ENCODE measurements at places on chromosomes 2 and 18.
A peak's percentile ranks its signal among the peaks of the same experiment; 100 is the strongest.

GRCh38 chr2:88845772-88846661 lies 154.5 kb downstream of the RPIA start:
- no peak for DNase-seq

GRCh38 chr18:59570796-59571195 lies 126.4 kb downstream of the CCBE1 start:
- DNase-seq, result no peak

DNA sequence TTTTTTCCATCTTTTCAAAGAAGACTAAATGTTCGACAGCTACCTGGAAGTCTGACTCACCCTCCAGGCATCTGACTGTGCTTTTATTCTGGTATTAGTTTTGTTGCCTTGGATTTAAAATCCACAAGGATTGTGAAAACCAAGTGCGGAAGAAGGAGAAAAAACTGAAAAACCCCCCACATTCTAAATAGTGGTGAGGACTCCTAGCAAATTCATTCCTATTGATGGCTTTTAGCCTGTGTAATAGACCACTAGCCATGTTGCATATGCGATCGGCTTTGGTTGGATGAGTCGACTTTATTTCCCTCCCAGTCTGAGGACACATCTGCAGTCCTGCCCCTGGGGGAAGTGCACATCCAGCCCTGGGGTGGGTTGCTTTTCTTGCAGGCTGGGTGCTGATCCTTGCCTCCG lies 16.9 kb downstream of the LDLRAD4 start:
- DNase-seq, result no peak

- peak; percentile 30 for DNase-seq
Observed at GRCh38 chr2:71503837-71504236, 50.5 kb downstream of the DYSF start.

- DNase-seq, result no peak
Observed at GRCh38 chr2:11705063-11705462, 35.1 kb upstream of the NTSR2 start.

- DNase-seq, result peak; percentile 41
Observed at GRCh38 chr2:240959941-240960308, 38.5 kb upstream of the SNED1 start.

DNA sequence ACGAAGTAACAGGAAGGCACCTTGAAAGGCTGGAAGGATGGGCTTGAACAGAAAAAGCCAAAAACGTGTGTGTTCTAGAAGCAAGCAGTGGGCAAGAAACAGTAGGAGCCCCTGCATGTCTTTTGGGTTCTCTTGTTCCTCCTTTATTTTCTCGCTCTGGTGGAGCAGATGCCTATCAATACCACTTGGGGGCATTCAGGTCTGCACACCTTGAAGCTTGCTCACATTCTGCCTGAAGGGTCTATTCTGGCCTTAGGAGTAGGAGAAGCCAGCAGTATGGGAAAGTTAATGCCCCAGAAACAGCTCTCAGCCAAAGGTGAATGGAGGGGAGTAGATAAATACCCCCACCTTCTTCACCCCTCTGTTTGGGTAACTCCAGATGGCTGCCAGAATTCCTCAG lies 204.5 kb downstream of the TXNL1 start:
- no peak for DNase-seq

GRCh38 chr18:77053616-77054287 lies 78.8 kb downstream of the MBP start:
- no peak for DNase-seq

DNA sequence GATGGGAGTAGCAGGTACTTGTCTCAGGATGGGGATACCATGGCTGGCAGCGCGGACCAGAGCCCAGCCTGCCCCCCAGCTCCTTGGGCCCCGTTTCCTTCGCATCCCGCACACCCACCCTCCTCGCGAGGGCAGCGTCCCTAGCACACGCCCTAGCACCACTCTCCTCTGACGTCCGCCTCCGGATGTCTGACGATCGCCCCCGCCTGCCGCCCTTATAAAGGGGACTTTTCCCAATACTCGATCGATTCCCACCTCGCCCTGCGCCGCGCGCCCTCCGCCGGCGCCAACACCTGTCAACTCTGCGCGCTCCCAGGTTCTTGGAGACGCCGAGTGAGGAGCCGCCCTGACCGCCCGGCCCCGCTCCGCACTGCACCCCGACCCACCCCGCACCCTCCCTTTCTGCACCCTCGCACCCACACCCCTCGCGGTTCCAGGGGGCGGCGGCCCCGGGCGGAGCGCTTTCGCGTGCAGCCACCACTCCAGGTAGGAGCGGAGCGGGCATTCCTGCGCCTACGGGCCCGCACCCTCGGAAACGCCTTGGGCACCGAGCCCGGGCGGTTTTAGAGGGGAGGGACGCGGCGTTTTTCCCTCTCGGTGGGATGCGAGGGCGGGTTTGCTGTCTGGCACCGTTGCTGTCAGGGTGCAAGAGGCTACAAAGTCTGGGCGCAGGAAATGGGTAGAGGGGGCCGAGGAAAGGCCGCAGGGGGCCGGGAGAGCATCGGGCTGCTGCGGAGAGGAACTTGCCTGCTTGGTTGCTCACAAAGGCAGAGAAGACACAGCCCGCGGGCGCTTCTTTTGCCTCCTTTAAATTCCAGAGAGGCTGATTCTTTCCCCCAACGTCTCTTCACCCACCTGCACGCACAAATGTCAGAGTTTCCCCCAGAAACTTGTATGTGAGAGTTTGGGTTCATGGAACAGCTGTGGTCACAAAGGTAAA lies at the start of gene SLC5A7:
Gene SLC5A7, plus strand, starts transcription at position 247 of the 940 bp plus-strand sequence. CDS start 1,632 bp downstream, outside the sequence.
- no peak for DNase-seq

GRCh38 chr2:1140389-1141003 lies 189.8 kb downstream of the SNTG2 start:
- DNase-seq, result peak; percentile 59

DNA sequence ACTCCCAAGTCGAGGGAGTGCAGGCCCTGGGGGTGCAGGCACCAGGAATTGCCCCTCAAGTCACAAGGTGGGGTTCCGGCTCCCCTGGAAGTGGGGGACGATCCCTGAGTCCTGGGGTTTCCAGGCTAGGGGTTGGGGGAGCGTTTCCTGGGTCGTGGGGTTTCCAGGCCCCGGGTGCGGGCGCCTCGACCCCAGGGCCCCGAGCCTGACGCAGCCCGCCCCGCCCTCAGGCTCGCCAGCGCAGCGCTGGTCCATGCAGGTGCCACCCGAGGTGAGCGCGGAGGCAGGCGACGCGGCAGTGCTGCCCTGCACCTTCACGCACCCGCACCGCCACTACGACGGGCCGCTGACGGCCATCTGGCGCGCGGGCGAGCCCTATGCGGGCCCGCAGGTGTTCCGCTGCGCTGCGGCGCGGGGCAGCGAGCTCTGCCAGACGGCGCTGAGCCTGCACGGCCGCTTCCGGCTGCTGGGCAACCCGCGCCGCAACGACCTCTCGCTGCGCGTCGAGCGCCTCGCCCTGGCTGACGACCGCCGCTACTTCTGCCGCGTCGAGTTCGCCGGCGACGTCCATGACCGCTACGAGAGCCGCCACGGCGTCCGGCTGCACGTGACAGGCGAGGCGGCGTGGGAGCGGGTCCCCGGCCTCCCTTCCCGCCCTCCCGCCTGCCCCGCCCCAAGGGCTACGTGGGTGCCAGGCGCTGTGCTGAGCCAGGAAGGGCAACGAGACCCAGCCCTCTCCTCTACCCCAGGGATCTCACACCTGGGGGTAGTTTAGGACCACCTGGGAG lies 12.0 kb downstream of the SIGLEC15 start:
- DNase-seq, result no peak

- no peak for DNase-seq
Observed at GRCh38 chr2:11044201-11044600, 111.1 kb upstream of the SLC66A3 start.

- peak; percentile 66 for DNase-seq
Observed at GRCh38 chr2:96152304-96153161, 7.3 kb upstream of the DUSP2 start.

- peak; percentile 84 for DNase-seq
Observed at GRCh38 chr2:158214431-158214830, 112.8 kb downstream of the UPP2 start.

GRCh38 chr2:236244256-236244655 lies 19.9 kb downstream of the ASB18 start:
- DNase-seq, result no peak

- no peak for DNase-seq
Observed at GRCh38 chr2:240438810-240439697, 3.6 kb downstream of the GPC1 start.

DNA sequence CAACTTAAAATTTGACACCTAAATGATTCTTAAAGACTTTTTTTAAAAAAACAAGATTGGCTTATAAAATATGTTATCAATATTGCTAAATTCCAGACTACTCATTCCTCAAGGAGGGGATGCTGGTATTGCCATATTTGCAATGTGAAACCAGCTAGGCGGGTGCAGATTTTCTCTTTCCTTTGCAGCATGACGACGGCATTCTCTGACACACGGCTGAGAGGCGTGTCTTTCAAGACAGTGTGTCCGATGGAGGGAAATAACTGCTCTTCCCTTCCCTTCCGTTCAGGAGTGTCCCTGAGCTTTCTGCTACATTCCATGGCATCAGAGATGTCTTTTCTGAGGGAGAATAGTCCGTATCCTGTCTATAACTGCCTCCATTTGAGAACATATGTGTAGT lies 38.2 kb upstream of the CNGA3 start:
- DNase-seq, result no peak

Measured in SJCRH30 (cell line).